LoVo (cell line): ENCODE measurements at places on chromosomes 13 and 19.
A peak's percentile ranks its signal among the peaks of the same experiment; 100 is the strongest.

- DNase-seq, result no peak
These were observed 5.0 kb downstream of the PVR start for GRCh38 chr19:44648631-44649251.

- no peak for DNase-seq
These were observed 1.3 kb downstream of the GNG8 start for GRCh38 chr19:46634656-46635218.

DNA sequence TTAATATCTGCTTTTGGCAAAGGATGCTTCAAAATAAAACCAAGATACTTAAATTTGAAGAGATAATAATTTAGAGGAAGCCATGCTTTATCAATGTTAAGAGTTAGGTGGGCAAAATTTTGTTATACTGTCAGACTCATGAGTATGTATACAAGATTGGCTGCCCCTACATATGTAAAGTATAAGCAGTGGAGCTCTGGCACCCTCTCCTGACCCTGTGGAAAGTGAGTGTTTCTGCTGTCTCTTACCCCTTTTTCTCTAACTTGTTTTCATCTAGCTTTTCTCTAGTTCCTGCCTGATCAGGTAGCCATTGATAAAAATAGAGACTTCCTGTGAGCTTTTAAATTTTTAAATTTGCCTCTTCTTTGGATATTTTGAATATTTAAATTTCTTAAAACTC is 710.9 kb upstream of the SPRY2 start:
- no peak for DNase-seq

GRCh38 chr13:93927431-93927830 is 552.1 kb downstream of the DCT start:
- DNase-seq, result no peak

GRCh38 chr19:18855647-18856384 is 24.1 kb downstream of the UPF1 start:
- DNase-seq, result no peak

DNA sequence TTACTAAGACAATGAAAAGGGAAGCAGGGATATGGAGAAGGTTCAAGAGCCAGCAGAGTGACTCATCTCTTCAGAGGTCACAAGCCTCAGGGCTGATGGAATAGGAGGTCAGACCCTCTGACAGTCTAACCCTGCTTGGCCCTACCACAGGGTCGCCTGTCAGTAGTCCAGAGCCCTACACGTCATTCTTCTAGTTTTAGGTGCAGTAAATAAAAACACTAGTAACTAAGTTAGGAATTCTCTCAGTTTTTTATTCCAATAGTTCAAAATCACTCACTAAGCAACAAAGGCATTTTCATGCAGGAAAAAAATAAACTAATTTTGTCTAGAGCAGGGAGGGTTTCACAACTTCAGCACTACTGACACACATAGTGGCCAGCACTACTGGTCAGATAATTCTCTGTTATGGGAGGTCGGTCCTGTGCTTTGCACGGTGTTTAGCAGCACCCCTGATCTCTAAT is 27.2 kb downstream of the FOXO1 start:
- DNase-seq, result no peak

DNA sequence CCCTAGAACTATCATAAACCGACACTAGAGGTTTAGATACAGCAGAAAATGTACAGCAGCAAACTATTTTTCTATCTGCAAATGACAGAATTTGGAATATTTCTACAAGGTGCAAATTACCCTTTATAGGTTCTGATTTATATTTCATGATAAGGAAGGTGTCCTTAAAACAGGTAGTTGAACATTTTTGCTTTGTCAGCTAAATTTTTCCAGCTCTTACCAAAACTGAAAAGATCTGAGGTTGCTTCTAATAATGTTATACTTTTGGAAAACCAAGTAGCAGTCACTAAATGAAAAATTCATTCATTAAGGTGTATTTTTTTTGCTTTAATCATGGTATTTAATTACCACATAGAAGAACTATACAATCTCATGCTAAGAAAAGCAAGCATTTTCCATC is 9.0 kb downstream of the SHISA2 start:
- no peak for DNase-seq

GRCh38 chr19:41734156-41734555 is 21.2 kb upstream of the CEACAM6 start:
- DNase-seq, result no peak

DNA sequence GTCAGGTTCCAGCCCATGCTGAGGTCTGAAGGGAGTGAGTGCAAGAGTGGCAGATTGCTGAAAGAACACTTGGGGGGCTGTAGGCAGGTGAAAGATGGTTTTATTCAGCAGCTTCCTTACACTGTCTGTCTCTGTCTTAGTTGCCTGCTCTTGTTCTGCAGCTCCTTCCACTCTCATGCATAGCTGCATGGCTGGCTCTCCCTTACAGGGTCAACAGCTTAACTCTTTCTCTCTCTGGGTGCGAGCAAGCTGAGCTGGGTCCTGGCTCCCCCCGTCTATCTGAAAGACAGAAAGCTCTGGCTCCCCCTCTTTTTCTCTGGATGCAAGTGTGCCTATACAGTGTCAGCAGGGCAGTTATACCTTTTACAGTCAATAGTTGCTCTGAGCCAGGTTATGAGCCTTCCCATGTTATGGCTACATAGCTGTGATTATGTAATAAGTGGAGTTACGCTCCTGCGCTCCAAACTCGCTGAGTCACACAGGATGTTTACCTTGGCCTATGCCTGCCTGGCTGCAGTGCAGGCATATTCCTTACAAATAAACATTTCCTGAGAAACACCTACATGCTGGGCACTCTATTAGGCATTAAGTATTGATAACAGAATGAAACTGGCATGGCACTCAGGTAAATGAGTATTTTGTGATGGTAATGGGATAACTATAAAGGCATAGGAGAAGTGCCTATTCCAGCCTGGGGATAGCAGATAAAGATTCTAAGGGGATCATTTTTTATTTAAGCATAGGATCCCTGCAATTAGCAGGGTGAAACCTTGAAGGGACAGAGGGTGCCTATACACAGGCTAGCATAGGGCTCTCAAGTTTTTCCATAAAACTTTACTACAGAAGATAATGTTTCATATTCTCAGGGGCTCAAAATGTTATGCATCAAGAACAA is 826.9 kb upstream of the PCDH9 start:
- peak; percentile 20 for DNase-seq

- DNase-seq, result no peak
These were observed 97.5 kb downstream of the INSR start for GRCh38 chr19:7196763-7197118.

DNA sequence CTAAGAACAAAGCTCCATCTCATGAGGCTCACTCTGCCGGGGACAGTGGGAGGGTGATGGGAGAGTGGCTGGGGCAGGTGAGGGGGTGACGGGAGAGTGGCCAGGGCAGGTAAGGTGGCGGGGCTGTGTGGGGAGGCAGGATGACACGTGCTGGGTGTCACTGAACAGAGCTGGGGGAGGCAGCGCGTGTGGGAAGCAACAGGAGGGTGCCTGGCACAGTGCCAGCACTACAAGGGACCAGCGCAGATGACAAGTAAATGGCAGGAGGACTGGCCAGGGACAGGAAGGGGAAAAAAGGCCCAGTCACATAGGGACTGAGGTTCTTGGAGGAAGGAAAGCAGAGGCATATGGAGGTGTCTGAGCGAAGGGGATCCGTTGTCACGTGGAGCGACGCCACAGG is 129.9 kb downstream of the RNF17 start:
- DNase-seq, result no peak

DNA sequence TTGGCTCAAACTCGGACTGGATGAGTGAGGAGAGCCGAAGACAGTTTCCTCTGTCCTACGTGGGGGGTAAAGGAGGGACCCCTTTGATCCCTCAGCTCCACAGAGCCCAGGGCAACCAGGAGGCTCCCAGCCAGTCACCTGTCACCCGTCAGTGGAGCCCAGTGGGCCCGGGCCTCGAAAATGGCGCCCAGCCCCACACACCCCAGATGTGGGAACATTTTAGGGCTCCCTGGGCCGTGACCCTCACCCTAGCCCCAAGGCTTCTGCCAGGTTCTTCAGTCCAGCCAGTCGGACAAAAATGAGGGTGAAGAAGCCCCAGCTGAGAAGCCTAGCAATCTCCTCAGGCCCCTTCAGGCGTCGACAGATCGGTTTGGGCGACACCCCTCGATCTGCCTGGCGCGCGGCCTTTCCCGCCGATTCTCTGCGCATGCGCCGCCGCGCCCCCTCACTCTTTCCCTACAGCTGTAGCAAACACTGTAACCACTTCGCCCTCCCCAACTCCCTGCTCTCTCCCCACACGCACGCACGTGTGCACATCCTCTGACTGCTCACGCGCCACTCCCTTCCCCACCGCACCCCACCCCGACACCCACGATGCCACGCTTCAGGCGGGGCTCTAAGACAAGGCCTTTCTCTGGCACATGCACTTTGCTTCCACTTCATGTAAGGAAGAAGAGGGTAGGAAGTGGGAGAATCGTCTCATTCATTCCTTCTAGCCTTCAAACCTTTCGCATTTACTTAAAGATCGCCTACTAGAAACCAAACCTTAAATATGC is at the start of gene SLC6A16:
TSS of gene SLC6A16 (minus strand) at position 391 of the 776 bp plus-strand sequence. CDS start 13,844 bp downstream, outside the sequence.
- DNase-seq, result no peak

DNA sequence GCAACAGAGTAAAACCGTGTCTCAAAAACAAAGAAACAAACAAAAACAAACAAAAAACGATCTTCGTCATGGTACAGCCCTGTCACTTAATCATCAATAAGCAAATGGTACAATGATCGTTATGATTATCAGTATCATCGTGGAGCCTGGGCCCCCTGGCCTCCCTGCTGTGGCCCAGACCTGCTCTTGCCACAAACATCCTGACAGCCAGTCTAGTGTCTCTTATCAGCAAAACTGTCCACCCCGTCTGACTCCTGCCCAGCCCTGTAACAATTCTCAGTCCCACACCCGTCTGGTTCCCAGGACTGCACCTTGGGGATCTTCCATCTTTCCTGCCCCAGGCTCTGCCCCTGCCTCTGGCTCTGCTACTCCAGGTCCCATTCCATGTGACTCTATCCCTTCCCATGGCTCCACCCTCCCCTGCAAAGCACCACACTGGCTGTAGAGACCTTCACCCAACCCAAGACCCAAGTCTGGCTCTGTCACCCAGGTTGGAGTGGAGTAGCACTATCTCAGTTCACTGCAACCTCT is 5.7 kb downstream of the ZNF653 start:
- no peak for DNase-seq

DNA sequence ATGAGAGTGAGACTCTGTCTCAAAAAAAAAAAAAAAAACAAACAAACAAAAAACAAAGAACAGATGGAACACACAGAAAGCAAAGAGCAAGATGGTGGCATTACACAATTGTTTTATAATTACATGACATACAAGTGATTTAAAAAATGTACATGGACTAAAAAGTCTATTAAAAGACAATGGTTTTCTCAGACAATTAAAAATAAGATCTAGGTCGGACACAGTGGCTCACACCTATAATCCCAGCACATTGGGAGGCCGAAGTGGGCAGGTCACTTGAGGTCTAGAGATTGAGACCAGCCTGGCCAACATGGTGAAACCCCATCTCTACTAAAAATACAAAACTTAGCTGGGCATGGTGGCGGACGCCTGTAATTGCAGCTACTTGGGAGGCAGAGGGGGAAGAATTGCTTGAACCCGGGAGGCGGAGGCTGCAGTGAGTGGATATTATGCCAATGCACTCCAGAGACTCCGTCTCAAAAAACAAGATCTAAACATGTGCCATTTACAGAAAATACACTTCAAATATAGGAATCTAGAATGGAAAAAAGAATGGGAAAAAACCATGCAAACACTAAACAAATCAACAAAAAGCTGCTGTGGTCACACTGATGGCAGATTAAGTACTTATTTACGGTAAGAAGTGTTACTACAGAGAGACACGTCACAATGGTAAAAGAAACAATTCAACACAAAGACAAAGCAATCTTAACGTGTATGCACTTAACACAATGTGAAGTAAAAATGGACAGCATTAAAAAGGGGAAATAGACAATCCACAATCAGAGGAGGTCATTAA is 26.7 kb downstream of the MIER2 start:
- DNase-seq, result no peak

DNA sequence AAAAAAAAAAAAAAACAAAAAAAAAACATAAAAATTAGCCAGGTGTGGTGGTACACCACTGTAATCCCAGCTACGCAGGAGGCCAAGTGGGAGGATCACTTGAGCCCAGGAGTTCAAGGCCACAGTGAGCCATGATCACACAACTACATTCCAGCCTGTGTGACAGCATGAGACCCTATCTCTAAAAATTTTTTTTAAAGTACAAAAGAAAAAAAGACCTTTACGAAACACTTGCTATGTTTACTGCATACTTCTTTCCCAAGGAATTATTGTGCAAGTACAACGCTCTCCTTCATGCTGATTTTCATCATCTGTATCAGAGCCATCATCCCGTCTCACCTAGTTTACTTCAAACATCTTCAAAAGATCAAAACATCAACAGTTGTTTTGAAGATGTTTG is 28.6 kb upstream of the ZNF780A start:
- no peak for DNase-seq

DNA sequence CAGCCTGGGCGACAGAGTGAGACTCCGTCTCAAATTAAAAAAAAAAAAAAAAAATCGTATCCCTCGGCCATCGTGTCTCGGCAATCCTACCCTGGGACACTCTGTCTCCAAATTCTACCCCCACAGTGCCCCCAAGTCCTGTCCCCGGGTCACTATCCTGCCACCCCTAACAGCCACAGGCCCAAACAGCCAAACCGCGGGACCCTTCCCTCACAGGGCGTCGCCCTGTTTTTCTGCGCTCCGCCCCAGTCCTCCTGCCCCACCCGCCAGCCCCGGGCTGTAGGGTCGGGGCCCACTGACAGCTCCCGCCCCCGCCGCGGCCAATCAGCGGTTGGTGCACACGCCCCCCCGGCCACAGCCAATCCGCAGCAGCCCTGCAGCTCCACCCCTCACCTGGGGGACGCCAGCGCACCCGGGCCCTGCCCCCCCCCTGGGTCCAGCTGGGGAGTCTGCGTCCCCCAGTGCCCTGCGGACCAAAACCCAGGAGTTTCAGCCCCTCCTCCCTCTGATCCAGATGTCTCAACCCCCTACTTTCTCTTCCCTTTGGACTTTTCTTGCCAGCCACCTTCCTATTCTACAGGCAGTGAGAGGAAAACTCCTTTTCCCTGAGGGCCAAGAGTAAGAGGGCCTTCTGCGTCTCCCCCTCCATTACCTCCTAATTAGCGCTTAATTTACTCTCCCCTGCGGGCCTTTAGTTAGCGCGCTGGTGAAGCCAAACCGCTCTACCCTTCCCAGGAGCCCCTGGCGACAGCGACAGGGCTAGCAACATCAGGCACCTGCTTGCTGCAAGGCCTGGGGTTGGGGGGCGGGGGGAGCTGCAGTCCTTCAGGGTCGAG is 1.5 kb upstream of the BCAT2 start:
- no peak for DNase-seq
